ENCODE measurements at places on chromosomes 12 and 14.
A peak's percentile ranks its signal among the peaks of the same experiment; 100 is the strongest.

DNA sequence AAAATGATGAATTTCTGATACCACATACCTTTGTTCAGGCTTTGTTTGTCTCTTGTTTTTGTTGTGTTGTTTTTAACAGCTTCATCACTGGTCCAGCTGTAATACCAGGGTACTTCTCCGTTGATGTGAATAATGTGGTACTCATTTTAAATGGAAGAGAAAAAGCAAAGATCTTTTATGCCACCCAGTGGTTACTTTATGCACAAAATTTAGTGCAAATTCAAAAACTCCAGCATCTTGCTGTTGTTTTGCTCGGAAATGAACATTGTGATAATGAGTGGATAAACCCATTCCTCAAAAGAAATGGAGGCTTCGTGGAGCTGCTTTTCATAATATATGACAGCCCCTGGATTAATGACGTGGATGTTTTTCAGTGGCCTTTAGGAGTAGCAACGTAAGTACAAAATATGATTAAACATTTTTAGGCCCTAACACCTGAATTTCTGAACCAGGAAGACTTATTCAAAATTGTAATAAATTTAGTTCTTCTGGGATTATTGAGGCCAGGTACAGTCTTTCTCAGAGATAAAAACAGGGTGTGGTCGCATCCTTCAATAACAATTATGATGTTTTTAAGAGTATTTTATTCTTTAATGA, 22.4 kb downstream of the RXYLT1 start:
- DNase-seq = no peak

GRCh38 chr12:53624956-53625355, 1.2 kb downstream of the ATF7 start:
- DNase-seq = no peak

DNA sequence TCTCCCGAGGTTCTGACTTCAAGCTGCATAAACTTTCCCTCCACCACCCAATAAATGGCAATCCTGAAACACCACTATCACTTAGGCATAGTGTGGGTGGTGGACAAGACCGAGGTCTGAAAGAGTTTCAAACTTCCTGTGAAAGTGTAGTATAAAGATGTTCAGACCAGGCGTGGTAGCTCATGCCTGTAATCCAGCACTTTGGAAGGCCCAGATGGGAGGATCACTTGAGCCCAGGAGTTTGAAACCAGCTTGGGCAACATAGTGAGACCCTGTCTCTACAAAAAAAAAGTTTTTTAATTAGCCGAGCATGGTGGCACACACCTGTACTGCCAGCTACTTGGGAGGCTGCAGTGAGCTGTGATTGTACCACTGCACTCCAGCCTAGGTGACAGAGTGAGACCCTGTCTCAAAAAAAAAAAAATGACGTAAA, 61.9 kb downstream of the CCDC92 start:
- DNase-seq = no peak

- DNase-seq = peak; percentile 74
These were observed at the start of gene TMEM19 for GRCh38 chr12:71685914-71686657. Gene TMEM19 (plus strand): TSS chr12:71686082. CDS start chr12:71686681, 599 bp downstream.

DNA sequence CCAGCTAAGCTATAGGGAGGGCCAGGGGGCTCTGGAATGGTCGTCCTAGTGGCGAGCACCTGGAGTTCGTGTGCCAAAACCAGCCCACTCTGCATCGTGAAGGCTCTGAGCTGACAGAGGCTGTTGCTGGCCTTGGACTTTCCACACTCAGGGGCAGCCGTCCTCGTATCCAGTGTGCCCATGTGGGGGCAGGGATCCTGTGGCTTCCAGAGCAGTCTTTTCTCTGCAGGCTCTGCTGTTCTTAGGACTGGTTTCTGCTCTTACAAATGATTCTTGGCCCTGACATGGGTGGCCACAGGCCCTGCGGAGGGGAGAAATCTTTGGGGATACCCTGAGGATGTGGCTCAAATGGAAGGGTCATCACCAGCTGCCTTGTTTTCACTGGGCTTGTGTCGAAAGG, 177.4 kb upstream of the FKBP4 start:
- DNase-seq = no peak

DNA sequence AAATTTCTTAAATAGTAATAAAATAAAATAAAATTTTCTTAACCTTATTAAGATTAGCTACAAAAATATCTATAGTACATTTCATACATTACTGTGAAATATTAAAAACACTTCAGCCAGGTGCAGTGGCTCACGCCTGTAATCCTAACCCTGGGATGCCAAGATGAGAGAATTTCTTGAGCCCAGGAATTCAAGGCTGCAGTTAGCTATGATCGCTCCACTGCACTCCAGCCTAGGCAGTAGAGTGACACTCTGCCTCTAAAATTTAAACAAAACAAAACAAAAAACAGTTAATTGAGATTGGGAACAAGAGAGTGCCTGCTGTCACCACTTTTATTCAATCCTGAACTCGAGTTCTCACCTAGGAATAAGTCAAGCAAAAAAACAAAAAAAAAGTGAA, 95.0 kb upstream of the CPNE8 start:
- no peak for DNase-seq

- no peak for DNase-seq
These were observed 81.3 kb upstream of the BTG1 start for GRCh38 chr12:92226961-92227360.

GRCh38 chr12:107651571-107652449, 33.8 kb upstream of the PWP1 start:
- no peak for DNase-seq

GRCh38 chr12:105091476-105092206, 7.4 kb upstream of the ALDH1L2 start:
- DNase-seq = no peak

DNA sequence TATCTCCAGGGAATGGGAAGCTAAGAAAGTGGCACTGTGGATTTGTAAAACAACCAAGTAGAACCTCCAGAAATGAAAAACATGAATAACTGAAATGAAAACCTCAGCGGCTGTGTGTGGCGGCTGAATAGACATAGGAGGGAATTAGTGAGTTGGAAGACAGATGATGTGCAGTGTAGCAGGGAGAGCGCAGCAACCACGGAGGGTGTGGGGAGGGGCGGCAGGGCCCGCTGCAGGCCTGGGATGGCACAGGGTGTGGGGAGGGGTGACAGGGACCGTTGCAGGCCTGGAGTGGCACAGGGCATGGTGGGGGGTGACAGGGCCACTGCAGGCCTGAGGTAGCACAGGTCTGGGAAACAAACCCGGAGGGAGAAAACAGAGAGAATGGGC, 51.1 kb downstream of the BEGAIN start:
- DNase-seq = no peak

DNA sequence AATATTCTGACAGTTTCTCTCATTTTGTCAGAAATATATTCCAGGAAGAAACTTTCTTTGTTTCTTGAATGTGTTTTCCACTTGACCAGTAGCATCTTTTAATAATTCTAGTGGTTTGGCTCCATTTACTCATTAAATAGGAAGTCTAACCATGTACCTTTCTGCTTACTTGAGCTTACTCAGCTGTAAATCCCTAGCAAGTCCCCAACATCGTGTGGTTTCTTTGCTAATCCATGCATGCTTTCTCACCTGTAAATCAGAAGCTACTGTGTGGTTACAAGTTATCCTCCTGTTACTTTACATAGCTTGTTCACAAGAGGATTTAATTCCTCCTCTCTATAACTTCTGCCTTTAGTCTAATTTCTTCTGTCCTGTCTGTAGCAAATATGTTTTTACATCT, 227.7 kb downstream of the FSCB start:
- no peak for DNase-seq

DNA sequence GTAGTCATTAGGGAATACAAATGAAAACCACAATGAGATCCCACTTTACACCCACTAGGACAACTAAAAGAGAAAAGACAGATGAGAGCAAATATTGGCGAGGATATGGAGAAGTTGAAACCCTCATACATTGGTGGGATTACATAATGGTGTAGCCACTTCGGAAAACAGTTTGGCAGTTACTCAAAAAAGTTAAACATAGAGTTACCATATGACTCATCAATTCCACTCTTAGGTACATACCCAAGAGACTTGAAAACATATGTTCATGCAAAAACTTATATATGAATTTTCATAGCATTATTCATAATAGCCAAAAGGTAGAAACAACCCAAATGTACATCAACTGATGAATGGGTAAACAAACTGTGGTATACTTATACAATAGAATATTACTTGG, 27.1 kb downstream of the ALDH1L2 start:
- DNase-seq = no peak

GRCh38 chr12:20585913-20586312, 109.2 kb upstream of the SLCO1C1 start:
- no peak for DNase-seq
